ENCODE measurements at places on chromosomes 13 and 19. TPM values are rescaled to one million over a fixed set of nuclear protein-coding genes. Genes with fewer than 3 reads are reported as not detected.

Gene ZNF180
- 12.9 TPM for total RNA-seq

Gene SYCN
- not detected for total RNA-seq

Gene VSIG10L
- total RNA-seq, result 0.46 TPM

Gene KLF5
- 6.4 TPM for total RNA-seq

Gene LIM2
- not detected for total RNA-seq

Gene ACP7
- total RNA-seq, result not detected

Gene UBE2L5
- total RNA-seq, result not detected

Gene ATP1A3
- 1.3 TPM for total RNA-seq

Gene ANGPTL8
- not detected for total RNA-seq

Gene ALOX5AP
- total RNA-seq, result 40.8 TPM

Gene SLC25A41
- total RNA-seq, result not detected

Gene PEG3
- total RNA-seq, result not detected

Gene MBD3
- total RNA-seq, result 74.6 TPM

Gene CYP2A7
- not detected for total RNA-seq

Gene GSK3A
- total RNA-seq, result 45.7 TPM

Gene ZNF607
- total RNA-seq, result 5.6 TPM

Gene CBLC
- not detected for total RNA-seq

Gene RNASEH2B
- 94.5 TPM for total RNA-seq

Gene ZNF560
- total RNA-seq, result not detected

Gene ACTMAP
- 18.2 TPM for total RNA-seq

Gene IRGC
- total RNA-seq, result not detected

Gene NLRP7
- total RNA-seq, result not detected

Gene KMT5C
- 25.6 TPM for total RNA-seq

Gene IL27RA
- 82.9 TPM for total RNA-seq

Gene SLITRK5
- total RNA-seq, result not detected

Gene IGFLR1
- total RNA-seq, result 60.9 TPM

Gene IRS2
- total RNA-seq, result 7.9 TPM

Gene CD33
- 16.0 TPM for total RNA-seq

Gene WDR87
- not detected for total RNA-seq

Gene SELENOV
- not detected for total RNA-seq

Gene KLK3
- not detected for total RNA-seq

Gene SYNE4
- total RNA-seq, result 2.0 TPM

Gene ZIC2
- 0.20 TPM for total RNA-seq

Gene MCOLN1
- total RNA-seq, result 11.2 TPM

Gene RNASEH2A
- total RNA-seq, result 30.9 TPM

Gene CYP4F11
- total RNA-seq, result not detected

Gene OR7A5
- total RNA-seq, result not detected

Gene ZNF296
- 3.1 TPM for total RNA-seq

Gene SIAH3
- total RNA-seq, result 0.17 TPM

Gene MADCAM1
- total RNA-seq, result 0.53 TPM

Gene ARHGAP45
- total RNA-seq, result 556 TPM

Gene DAND5
- 0.24 TPM for total RNA-seq

Gene DZIP1
- total RNA-seq, result 0.14 TPM

Gene FNDC3A
- 29.9 TPM for total RNA-seq

Gene MAP2K7
- total RNA-seq, result 48.0 TPM

Gene ZNF575
- 6.6 TPM for total RNA-seq

Gene CNFN
- total RNA-seq, result not detected

Gene BRME1
- total RNA-seq, result 5.1 TPM

Gene SPRED3
- 2.6 TPM for total RNA-seq
